Stimulated activated CD8-positive, alpha-beta memory T cell treated with anti-CD3 and anti-CD28 coated beads, Interleukin-15, amount 100 ng/mL, for 24 hours (primary cell): ENCODE measurements at places on chromosomes 3 and 15.

- no peak for DNase-seq
Measured at GRCh38 chr3:157532529-157533297, 29.5 kb upstream of the VEPH1 start.

DNA sequence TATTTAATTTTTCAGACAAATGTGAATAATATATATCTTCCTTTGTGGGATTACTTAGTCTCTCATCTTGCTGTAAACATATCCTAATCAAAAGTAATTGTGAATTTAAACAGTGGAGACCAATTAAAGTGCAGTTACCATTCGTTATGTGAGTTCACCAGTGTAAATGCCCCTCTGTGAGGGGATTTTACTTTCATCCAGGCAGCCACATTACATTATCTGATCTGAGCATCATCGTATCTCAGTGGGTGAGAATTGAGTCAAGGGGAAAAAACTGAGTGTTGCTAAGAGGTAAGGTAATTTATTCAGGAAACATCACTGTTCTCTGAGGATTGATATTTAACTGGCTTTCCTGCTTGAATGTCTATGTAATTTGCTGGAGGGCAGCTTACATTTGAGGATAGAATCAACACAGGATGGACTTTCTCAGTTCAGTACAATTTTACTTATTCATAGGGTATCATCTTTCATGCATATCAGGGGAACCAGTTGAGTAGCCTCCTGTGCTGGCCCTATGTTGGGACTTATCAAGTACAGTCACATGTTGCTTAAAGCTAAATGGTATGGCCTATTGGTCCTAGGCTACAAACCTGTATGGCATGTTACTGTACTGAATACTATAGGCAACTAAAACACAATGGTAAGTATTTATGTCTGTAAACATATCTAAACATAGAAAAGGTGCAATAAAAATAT lies 219.7 kb downstream of the CD47 start:
- DNase-seq: no peak

DNA sequence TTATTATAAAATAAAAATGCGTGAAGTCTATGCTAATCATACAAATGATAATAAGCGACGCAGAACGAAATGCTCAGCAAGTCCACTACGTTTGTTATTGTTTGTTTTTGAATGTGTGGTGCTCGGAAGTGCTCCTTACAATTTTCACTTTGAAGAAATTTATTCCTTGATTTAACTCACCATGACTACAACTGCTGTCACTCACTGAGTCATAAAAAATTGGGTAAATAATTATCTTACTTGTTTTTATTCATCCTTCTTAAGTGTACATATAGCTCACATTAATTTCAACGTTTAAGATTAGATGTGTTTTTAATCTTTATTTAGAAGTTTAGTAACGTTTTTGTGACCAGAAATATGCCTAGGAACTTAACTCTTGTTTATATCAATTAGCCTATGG lies 66.7 kb upstream of the NANOGP8 start:
- no peak for DNase-seq

DNA sequence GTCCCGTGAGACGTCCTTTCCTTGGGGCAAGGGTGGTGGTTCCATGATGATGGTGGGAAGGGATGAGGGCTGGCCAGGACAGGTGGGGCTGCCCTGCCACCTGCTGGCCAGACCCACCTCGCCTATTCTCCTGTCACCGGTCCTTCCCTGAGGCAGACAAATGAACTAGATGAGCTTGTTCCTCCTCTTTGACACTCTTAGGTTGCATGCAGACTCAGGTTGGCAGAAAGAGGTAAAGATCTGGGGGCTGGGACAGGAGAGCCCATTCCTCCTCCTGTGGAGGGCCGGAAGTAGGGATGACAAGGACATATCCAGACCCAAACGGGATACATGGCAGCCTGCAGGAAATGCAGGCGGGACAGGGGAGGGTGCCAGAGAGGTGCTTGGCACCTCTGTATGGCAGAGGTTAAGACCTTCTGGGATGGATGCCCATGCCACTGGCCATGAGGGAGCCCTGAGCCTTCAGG lies 38.6 kb downstream of the ACSBG1 start:
- no peak for DNase-seq

- no peak for DNase-seq
Measured at GRCh38 chr3:38313695-38314094, 31.6 kb downstream of the SLC22A14 start.

DNA sequence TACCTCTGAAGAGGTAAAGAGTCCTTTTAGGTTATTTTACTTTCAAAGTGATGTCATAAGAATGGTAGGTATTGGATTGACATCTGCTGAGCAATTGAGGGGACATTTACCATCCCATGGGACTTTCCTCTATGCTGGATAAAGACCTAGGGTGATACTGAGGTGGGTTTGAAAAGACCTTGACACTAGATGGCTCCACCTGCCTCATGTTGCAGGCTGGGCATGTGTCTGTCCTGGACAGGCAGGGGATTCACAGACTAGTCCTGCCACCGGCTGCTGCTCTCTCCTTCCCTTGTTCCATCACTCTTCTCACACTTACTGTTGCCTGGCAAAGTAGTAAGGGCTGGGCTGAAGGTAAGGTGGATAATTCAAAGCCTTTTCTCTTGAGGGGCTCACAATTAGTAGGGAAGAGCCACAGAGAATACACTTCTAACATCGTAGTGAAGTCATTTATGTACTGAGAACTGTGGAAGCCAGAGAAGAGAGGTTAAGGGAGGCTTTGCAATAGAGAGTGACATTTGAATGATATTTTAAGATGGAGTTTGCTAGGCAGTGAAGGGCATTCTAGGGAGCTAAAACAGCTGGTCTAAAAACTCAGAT lies 27.7 kb downstream of the TRAK1 start:
- no peak for DNase-seq

- DNase-seq: no peak
Measured at GRCh38 chr3:176690083-176690869, 507.0 kb downstream of the TBL1XR1 start.

DNA sequence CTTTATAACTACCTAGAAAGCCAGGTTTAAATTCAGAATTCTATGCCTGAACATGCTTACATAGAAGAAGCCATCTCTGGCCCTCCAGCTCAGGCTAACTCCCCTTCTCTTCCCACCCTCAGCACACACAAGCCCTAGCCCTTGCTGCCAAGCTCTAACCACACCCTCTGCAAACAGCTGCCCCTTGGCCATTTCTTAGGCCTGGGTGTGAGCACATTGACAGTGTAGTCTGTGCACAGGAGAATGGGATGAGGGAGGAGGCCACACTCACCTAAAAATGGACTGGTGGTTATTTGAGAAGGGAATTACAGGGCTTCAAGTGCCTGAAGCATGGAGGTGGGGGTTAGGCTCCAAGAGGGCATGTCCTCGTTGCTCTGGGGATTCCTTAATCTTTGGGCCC lies 42.3 kb upstream of the SLC25A36 start:
- no peak for DNase-seq

DNA sequence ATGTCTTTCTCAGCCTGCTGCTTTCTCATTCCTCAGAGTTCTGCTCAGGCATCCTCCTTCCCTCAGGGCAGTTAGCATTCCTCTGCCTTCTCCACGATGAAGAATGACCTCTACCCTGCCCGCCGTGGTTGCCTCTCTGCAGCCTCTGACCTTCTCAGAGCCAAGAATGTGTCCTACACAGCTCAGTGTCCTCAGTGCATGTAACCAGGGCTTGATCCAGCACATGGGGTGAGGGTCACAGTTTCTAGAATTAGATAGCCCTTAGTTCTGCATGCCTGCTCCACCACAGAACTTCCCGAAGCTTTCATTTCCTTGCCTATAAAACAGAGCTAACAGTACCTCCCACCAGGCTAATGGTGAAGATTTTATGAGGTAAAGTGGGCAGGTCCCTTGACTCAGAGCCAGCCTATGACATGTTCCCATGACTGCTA lies 182.1 kb downstream of the CLSTN2 start:
- no peak for DNase-seq

DNA sequence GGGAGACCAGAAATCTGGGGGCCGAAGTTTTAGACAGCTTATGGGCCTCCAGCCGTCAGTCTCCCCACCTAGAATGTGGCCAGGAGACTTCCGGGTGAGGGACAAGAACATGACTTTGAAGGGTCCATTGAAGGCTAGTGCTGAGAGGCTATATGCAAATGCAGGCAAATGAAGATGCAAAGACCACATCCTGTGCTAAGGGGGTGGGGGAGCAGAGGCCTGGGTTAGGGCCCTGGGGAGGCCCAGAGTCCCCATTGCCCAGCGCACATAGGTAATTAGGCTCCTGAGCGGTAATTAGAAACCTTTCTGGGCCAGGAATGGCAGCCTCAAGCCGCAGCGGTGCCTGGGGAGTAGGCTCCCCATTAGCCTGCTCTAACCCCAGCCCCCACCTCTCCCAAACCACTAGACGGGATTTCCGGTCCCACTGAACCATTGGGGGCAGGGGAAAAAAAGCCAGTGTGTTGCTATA lies 6.8 kb downstream of the CSK start:
- DNase-seq: no peak

GRCh38 chr3:49001155-49001554 lies 6.0 kb upstream of the WDR6 start:
- no peak for DNase-seq

DNA sequence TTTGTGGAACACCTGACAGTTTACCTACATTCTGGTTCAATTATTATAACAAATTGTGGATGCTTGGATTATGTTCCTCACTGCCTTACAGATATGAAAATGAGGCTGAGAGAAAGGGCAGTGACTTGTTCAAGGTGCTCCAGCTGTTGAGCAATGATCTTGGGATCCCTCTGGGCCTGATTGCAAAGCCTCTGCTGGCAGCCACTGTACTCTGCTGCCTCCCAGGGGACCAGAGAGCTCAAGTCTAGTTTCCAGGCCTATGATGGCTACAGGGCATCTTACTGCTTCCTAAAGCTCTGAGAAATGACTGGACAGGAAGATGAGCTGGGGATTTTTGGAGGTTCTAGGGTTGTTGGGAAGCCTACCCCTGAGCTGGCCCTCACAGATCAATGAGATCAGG lies 2.3 kb upstream of the SHC4 start:
- DNase-seq: no peak

- no peak for DNase-seq
Measured at GRCh38 chr3:66993082-66993481, 5.0 kb upstream of the KBTBD8 start.

- no peak for DNase-seq
Measured at GRCh38 chr3:179706233-179706632, 53.4 kb downstream of the USP13 start.

DNA sequence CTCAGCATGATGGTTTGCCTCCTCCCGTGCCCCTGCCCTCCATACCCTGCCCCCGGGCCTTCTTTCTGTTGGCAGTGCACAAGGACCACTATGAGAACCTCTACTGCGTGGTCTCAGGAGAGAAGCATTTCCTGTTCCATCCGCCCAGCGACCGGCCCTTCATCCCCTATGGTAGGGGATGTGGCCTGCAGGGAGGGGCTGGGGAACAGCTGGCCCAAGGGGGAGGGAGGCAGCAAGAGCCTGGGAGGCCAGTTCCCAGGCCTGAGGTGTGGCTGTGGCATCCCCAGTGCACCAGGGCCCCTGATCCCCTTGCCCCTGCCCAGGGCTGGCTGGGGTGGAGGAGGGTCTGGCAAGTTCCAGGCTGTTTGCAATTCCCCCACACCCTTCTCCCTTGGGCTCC lies 2.6 kb upstream of the PLA2G4B start:
- DNase-seq: no peak

- DNase-seq: no peak
Measured at GRCh38 chr15:41860049-41860828, 21.6 kb downstream of the PLA2G4B start.

DNA sequence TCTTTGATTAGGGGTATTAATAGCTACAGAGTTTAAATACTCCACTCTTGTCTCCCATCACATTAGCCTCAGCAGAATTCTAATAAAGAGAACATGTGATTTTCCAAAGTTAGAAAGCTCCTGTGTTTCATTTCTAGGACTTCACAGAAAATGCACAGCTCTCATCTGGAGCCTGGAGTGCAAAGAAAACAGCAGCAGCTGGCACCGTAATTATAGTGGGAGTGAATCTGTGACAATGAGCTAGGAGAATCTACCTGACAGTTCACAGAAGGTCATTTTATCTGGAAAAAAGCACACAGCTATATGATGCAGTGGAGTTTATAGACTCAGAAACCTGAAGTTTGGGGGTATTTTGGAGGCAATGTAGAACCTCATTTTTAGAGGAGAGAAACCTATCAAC lies 5.4 kb upstream of the TRIM59 start:
- no peak for DNase-seq

- no peak for DNase-seq
Measured at GRCh38 chr3:54339608-54340007, 217.3 kb downstream of the CACNA2D3 start.

- DNase-seq: no peak
Measured at GRCh38 chr3:84601303-84601702, 357.5 kb upstream of the CADM2 start.

- no peak for DNase-seq
Measured at GRCh38 chr3:100073714-100074307, 40.5 kb downstream of the FILIP1L start.

GRCh38 chr15:64746921-64747320 lies 28.5 kb downstream of the RBPMS2 start:
- no peak for DNase-seq

DNA sequence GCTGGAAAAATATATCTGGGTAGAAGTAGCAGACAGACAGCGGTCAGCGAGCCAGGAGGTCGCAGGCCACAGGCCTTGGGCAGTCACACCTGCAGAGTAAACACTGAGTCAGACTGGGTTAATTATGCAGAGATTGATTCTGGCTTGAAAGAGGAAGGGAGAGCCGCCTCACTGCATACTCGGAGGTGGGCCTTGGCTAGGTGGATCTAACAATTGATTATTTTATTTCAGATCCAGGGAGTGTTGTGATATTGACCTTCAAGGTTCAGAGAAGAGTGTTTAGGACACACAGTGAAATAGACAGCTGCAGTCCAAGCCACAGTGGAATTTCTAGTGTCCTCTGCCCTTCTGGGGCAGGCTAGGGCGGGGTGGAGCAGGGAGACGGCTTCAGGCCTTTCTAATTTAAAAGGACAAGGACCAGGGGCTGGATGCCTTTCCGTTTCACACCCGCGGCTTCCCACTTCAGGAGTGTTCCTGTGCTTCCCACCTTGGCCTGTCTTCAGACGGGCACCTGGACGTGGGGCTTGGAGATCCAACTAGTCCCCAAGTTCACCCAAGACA lies 237.3 kb downstream of the XXYLT1 start:
- DNase-seq: no peak

- no peak for DNase-seq
Measured at GRCh38 chr3:19229086-19229485, 80.8 kb downstream of the KCNH8 start.

- no peak for DNase-seq
Measured at GRCh38 chr3:111758642-111759041, 100.4 kb upstream of the PHLDB2 start.

DNA sequence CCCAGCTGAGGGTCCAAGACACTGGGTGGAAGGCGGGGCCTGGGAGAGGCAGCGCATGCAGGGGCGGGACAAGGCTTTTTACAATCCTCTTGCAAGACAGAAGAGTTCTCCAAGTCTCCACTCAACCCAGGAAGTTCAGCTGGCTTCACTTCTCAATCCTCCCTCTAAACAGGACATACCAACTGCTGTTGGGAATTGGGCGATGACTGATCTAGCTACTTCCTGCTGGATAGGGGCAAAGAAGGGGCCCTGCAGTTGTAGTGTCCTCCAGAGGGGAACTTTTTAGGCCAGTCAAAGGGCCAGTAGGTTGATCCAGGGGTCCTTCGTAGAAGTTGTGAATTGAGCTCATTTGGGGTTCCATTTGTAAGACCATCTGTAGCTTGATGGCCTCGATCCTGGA lies 94.6 kb upstream of the TERB2 start:
- no peak for DNase-seq

GRCh38 chr3:140470962-140471361 lies 206.9 kb upstream of the TRIM42 start:
- no peak for DNase-seq

- DNase-seq: no peak
Measured at GRCh38 chr3:24119321-24119751, 174.2 kb downstream of the NR1D2 start.

- DNase-seq: no peak
Measured at GRCh38 chr3:24164967-24165602, 220.0 kb downstream of the NR1D2 start.
